ENCODE measurements at places on chromosomes 3 and 15. TPM values are rescaled to one million over a fixed set of nuclear protein-coding genes. Genes with fewer than 3 reads are reported as not detected.

The CSPG4 gene
- total RNA-seq, result 0.05 TPM

The PTH1R gene
- not detected for total RNA-seq

The KLHL6 gene
- not detected for total RNA-seq

The MEIS2 gene
- total RNA-seq, result 24.5 TPM

The IREB2 gene
- total RNA-seq, result 83.2 TPM

The UPK1B gene
- total RNA-seq, result 32.8 TPM

DNA sequence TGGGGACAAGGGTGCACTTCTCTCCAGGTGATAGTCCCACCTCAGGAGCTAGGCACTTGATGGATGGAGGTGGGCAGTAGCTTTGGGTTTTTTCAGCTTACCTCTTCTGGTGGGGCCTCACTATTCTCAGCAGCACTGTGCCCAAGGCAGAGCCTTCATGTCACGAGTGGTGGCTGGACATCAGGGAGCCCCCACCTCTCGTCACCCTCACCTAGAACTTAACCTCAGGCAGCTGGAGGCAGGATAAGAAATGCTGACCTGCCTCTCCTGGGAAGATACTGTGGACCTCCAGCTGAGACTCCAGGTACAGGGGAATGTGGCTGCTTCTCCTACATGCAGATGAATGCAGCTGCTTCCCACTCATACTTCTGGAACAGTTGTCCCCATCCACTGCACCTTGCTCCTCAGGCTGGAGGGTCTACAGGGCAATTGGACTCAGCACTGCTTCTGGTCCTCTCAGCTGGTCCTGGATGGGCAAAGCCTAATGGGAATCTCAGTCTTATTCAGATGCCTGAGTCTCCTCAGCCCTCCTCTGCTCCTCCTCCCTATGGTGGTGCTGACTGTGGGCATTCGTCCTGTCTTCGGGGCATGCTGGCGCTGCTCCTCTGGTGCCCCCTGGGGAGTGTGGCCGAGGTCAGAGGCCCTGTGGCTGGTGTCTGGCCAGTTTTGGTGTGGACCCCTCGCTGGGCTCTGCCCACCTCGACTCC is 129.9 kb downstream of the KLF13 start:
- DNase-seq, result no peak

GRCh38 chr15:79608066-79608864 is 176.1 kb downstream of the MINAR1 start:
- DNase-seq, result no peak

DNA sequence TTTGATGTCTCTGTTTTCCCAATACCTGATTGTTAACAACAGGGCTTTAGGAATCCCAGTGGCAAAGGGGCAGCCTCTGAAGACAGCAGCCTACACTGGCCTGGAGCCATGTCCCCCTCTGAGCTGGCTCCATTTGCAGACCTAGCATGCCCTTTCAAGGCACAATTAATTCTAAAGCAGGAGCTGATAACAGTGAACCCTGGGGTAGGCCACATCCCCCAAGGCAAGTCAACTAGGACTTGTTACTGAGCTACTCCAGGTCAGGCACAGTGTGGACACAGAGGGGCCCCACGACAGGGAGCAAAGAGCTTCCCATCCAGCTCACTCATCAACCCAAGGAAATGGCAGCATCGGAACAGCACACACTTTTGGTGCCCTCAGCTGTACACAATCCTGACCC is 51.9 kb downstream of the SPSB4 start:
- no peak for DNase-seq

DNA sequence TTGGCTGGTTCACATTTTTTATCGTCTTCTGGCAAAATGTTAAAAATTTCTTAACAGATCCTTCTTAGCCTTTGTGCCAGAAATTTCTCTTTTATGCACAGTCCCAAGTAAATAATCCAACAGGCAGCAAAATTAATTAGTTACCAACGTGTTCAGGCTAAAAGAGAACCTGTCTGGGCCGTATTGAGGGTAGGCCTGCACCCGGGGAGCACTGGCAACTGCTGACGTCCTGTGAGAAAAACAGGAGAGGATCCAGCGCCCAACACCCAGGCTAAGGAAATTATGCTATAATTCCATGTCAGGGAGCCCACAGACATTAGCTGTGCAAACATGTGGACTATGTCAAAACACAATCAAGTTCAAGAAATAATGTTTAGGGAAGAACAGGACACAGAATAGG is 30.7 kb upstream of the CSTA start:
- no peak for DNase-seq

GRCh38 chr15:56732886-56733135 is 498 bp downstream of the ZNF280D start:
- DNase-seq, result no peak

- DNase-seq, result no peak
Observed at GRCh38 chr3:49647741-49648140, 26.4 kb upstream of the APEH start.

DNA sequence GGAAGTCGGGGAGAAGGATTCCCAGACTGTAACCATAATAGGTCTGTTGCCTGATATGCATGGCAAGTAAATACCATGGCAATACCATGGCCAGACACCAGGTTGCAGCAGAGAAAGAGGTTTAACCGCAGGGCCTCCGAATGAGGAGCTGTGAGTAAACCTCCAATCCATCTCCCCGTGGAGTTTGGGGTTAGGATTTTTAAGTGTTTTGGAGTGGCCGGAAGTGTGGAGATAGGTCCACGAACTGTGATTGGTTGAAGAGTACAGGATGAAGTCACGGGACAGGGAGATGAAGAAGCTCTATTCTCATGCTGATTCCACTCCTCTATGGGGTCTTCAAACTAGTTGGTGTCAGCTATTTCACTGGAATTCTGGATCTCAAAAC is 127.9 kb downstream of the ST8SIA2 start:
- peak; percentile 82 for DNase-seq

DNA sequence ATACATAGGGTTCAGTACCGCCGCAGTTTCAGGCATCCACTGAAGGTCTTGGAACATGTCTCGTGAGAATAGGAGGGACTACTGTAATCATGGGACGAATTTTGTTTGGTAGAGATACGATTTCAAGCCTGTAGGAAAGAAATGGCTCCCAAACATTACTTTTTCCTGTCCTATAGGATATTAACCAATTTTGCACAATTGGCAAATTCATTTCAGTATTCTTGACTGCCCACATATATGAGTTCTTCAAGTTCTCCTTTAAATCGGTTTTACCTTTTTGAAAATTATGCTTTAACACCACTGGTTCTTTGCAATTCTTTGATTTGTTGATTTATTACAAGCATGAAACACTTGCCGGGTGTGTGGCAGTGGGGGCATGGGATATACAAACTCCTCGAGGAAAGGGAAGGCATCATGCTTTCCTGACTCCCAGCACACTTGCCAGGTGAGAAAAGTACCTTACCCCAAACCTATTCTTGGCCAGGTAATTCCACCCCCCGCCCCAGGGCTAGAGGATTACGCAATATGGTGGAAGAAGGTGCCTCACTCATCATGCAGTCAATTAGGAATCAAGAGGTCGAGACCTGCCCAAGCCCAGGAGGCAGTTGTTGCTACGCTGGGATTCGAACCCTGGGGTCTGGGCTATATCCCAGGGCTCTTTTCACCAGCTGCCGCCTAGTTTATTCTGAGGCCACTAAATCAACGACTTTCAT is 584 bp upstream of the LARS2 start:
- DNase-seq, result peak; percentile 8

DNA sequence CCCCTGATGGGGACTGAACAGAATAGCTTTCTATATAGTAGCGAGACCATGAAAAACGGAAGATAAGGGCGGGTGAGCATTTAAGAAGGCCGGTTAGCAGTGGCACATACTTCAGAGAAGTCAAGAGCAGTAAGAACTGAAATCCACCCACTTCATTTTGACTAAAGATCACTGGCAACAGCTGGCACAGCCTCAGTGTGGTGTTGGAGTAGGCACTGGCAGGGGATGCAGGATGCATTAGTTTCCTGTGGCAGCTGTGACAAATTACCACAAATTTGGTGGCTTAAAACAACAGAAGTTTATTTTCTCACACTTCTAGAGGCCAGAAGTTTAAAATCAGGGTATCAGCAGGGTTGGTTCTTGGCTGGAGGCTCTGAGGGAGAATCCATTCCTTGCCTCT is 176.5 kb downstream of the ADAMTSL3 start:
- DNase-seq, result no peak

DNA sequence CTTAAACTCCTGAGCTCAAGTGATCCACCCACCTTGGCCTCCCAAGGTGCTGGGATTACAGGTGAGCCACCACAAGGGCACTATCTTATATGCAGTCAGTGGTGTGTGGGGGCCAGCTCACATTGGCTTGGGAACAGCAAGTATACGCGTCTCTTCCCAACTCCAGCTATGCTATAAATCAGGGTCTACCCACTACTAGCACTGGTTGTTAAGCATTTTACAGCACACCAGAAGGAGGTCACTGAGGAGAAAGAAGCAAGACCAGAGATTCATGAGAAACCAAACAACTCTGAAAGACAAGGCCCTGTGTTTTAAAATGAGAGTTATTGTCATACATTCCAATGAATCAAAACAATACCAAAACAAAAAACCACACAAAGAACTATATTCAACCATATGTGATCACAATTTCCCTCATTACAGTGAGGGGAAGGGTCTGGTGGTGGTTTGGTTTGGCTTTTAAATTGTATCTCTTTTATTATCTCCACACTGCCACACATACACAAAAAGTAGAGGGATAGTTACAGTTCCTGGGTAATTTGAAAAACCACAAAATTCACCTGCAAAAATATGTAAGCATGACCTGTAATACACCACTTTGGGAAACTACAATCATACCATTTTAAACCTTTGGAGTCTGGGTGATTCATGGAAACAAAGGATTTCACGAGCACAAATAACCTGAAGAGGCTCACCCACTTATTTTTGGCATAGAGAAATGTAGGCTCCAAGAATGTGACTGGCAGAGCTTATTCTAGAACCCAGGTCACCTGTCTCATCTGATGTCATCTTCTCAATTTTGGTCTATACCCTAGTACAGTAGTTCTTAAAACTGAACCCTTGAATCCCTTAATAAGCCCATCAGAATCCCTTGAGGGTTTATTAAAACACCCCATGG is 5.2 kb downstream of the MAGI1 start:
- DNase-seq, result no peak

- no peak for DNase-seq
Observed at GRCh38 chr15:66906668-66907614, 158.5 kb upstream of the SMAD3 start.

GRCh38 chr3:157639756-157640426 is 136.7 kb upstream of the VEPH1 start:
- DNase-seq, result no peak

GRCh38 chr3:127389420-127389819 is 101.6 kb upstream of the PRR20G start:
- no peak for DNase-seq

DNA sequence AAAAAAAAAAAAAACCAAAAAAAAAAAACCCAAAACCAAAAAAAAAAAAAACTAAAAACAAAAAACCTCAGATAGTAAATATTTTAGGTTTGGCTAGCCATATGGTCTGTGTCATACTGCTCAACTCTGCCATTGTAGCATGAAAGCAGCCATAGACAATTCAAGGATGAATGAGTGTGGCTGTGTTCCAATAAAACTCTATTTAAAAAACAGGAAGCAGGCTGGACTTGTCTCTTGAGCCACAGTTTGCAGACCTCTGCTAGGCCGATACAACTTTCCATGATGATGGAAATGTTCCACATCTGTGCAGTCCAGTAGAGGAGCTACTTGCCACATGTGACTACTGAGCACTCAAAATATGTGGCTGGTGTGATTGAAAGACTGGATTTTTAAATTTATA is 11.1 kb downstream of the EFCAB12 start:
- DNase-seq, result no peak

DNA sequence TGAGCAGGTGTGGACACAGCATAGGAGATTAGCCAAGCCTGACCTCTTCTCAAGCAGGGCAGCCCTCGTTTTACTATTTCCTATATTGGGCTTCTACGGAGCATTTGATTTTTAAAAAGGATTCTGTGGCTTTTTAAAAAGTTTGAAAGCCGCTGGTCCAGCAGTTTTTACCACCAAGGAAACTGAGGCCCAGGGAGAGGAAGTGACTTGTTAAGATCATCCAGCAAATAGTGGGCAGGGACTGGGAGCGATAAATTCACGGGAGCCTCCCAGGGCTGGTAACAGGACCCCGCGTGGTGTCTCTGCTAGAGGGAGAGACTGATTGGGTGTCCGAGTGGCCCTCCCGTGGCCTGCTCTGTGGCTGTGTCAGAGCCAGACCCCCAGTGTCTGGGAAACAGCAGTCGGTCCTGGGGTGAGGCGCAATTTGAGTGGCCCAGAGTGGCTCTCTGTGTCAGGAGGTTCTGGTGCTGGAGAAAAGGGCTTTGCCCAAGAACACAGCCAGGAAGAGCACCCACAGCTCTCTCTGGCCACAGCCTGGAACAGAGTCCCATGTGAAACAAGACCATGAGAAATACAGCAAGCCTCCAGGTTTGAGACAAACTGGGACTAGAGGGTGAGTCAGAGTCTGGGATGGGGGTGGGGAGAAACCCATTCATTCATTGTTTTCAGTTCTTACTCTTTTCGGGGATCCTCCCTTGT is 4.2 kb downstream of the FURIN start:
- peak; percentile 54 for DNase-seq

GRCh38 chr15:50860824-50861223 is 47.7 kb upstream of the AP4E1 start:
- DNase-seq, result no peak

- DNase-seq, result no peak
Observed at GRCh38 chr3:132983143-132983770, 54.9 kb upstream of the TMEM108 start.

- DNase-seq, result no peak
Observed at GRCh38 chr3:78414261-78414660, 1353.5 kb downstream of the ROBO1 start.

- no peak for DNase-seq
Observed at GRCh38 chr3:40450438-40450837, 6.7 kb upstream of the RPL14 start.

GRCh38 chr3:177111541-177111949 is 85.7 kb downstream of the TBL1XR1 start:
- DNase-seq, result peak; percentile 30

- DNase-seq, result no peak
Observed at GRCh38 chr3:29373131-29373680, 92.3 kb downstream of the RBMS3 start.

DNA sequence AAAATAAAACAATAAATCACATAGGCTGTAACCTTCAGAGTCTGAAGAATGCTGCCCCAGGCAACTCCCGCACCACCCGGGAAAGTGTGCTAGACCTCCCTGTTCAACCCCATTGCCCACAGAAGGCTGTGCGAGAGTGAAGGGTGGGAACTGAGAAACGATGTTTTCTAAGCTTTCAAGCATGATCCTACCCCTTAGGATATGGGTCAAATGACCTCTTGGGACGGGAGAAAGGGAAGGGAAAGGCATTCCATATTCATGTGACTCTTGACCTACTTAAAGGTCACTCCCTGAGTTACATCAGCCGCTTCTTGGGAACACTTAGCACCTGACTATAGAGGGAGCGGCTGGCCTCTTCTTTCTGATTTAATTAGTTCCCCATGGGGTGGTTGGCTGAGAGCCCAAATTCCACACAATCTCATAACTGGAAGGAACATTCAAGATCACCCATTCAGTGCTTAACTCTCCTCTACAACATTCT is 114.7 kb upstream of the SLC24A5 start:
- no peak for DNase-seq

DNA sequence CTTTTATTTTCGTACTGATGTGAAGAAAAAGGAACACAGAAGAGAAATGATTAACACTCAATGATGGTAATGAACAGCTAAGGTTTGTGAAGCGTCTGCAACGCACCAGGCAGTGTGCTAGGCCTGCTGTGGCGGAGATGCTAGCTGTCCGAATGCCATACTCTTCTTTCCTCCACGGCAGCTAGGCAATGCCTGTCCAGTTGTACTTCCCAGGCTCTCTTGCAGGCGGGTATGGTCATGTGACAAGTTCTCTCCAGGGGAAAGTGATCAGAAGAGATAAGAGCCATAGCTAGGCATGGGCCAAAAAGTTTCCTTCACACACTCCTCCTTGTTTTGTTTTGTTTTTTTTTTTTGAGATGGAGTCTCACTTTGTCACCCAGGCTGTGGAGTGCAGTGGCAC is 6.7 kb downstream of the TADA3 start:
- no peak for DNase-seq

Data from Calu3 (cell line).